ENCODE measurements at places on chromosomes 3 and 15.

GRCh38 chr3:95719481-95719880 is 1094.9 kb upstream of the EPHA6 start:
- no peak for DNase-seq
- H3K27ac ChIP-seq, result no peak overlapping the region
- H3K4me1 ChIP-seq, result no peaks in the 10 kb centered on the region
- no peaks in the 10 kb centered on the region for H3K36me3 ChIP-seq
- no peak overlapping the region for H3K4me3 ChIP-seq

DNA sequence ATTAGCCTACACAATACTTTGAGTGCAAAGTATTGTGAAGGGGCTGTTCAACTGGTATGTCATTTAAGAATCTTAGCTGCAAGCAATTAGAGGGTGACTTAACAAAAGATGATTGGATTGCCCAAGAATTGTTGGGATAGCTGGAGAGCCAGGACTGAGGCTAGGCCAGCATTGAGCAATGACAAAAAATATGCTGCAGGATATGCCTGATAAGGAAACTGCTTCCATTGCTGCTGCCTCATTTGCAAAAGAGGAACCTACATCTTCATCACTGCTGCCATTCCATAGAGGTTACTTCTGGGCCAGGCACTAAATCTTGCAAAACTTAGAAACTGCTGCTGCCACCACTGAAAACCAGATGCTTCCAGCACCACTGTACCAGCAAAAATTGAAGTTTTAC is 108.0 kb upstream of the TBC1D5 start:
- no peak overlapping the region for H3K4me3 ChIP-seq
- no peaks in the 10 kb centered on the region for H3K36me3 ChIP-seq
- peak; percentile 97 for DNase-seq
- H3K27ac ChIP-seq, result no peak overlapping the region

GRCh38 chr3:32280262-32280910 is 41.9 kb downstream of the CMTM8 start:
- no peak overlapping the region for H3K27ac ChIP-seq
- no peak for DNase-seq
- H3K4me1 ChIP-seq, result peaks cover 6% of the 10 kb centered on the region
- no peak overlapping the region for H3K4me3 ChIP-seq

DNA sequence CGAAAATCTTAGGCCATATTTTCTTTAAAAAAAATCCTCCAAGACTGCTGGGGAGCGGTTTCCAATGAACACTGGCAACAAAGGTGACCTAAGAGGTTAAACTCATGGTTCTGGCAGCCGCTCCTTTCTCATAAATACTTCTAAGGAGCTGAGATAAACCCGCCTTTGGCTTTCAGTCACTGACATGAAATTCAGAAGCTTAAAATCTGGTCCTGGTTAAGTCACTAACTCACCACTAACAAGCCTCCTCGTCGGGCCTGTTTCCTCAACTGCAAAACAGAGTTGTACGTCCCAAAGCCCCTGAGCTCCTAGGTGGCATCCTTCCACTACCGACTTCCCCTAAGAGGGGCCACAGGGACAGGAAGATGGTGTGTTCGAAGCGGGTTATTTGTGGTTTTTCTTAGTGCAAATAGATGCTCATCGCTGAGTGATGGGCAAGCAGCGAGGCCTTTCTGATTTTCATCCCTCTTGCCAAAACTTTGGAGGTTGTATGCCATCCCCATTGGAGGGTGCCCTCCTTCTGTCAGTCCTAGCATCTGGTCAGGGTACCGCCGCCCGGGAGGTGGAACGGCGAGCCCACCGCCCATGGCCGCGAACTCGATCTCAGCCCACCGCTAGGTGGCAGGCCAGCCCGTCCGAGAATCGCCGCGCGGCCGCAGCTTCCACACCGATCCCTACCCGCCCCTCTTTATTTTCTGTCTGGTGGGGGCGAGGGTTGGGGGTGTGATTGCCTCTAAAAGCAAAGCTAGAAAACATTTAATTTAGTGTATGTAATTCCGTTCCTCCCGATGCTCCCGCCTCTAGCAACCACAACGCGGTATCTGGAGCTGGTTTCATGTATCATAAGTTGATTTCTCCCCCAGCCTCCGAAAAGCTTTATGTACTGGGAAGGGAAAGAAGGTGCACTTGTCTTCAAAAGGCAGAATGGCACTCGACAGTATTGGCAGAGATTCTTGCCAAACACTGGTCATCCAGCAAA is 4.6 kb downstream of the BCL6 start:
- no peaks in the 10 kb centered on the region for H3K27me3 ChIP-seq
- no peak for DNase-seq
- no peaks in the 10 kb centered on the region for H3K36me3 ChIP-seq
- H3K27ac ChIP-seq, result peak overlapping the region; percentile 77
- peaks cover 18% of the 10 kb centered on the region for H3K4me1 ChIP-seq

DNA sequence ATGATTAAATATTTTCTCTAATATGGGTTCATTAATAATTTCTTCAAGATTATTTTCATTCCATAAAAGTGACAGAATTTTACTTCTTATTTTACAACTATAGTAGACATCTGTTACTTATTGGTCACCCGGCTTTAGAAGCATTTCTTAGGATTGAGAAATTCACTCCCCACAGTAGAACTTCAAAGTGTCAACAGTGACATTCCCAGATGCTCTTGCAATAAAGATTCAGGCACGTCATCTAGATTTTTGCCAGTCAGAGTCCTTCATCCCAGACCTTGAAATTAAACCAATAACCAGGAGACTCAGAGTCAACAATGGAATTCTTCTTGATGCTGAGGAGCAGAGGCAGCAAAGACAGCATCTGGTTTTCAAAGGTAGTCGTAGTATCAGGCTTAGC is 190.8 kb downstream of the VGLL3 start:
- no peak overlapping the region for H3K4me3 ChIP-seq
- no peak overlapping the region for H3K27ac ChIP-seq
- no peaks in the 10 kb centered on the region for H3K36me3 ChIP-seq
- H3K4me1 ChIP-seq, result no peaks in the 10 kb centered on the region
- DNase-seq, result no peak

DNA sequence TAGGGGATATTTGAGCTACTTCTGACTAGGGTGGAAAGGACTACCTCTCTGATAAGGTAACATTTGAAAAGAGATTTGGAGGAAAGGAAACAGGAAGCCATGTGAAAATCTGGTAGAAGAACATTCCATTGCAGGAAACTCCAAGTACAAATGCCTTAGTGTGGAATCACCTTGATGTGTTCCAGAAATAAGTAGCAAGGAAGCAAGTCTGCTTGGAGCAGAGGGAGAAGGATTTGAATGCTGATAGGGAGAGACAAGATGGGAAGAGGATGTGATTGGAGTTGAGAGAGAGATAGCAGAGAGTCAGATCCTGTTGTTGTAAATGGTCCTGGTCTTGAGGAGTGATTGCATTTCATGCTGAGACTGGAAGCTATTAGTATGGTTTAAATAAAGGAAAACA is 335.1 kb upstream of the DCBLD2 start:
- no peaks in the 10 kb centered on the region for H3K4me1 ChIP-seq
- no peaks in the 10 kb centered on the region for H3K36me3 ChIP-seq
- H3K27me3 ChIP-seq, result no peaks in the 10 kb centered on the region
- no peak overlapping the region for H3K4me3 ChIP-seq
- H3K27ac ChIP-seq, result no peak overlapping the region

- no peaks in the 10 kb centered on the region for H3K36me3 ChIP-seq
- peaks cover 10% of the 10 kb centered on the region for H3K4me1 ChIP-seq
- H3K4me3 ChIP-seq, result no peak overlapping the region
- no peak overlapping the region for H3K27ac ChIP-seq
- DNase-seq, result no peak
Observed at GRCh38 chr15:77025941-77026411, 31.1 kb downstream of the PSTPIP1 start.

- no peak for DNase-seq
- no peaks in the 10 kb centered on the region for H3K27me3 ChIP-seq
- no peaks in the 10 kb centered on the region for H3K4me1 ChIP-seq
- H3K36me3 ChIP-seq, result no peaks in the 10 kb centered on the region
- H3K27ac ChIP-seq, result no peak overlapping the region
Observed at GRCh38 chr15:84035399-84035766, 200.2 kb upstream of the GOLGA6L4 start.

- DNase-seq, result peak; percentile 44
- H3K36me3 ChIP-seq, result no peaks in the 10 kb centered on the region
- H3K4me1 ChIP-seq, result no peaks in the 10 kb centered on the region
- H3K27ac ChIP-seq, result no peak overlapping the region
- no peaks in the 10 kb centered on the region for H3K27me3 ChIP-seq
Observed at GRCh38 chr3:118863731-118864322, 170.8 kb downstream of the IGSF11 start.

- no peak for DNase-seq
- H3K4me1 ChIP-seq, result no peaks in the 10 kb centered on the region
- H3K27ac ChIP-seq, result no peak overlapping the region
- H3K27me3 ChIP-seq, result no peaks in the 10 kb centered on the region
- H3K36me3 ChIP-seq, result no peaks in the 10 kb centered on the region
Observed at GRCh38 chr3:16200411-16200810, 25.9 kb downstream of the GALNT15 start.

GRCh38 chr3:71998995-71999673 is 214.2 kb upstream of the PROK2 start:
- no peaks in the 10 kb centered on the region for H3K36me3 ChIP-seq
- no peak overlapping the region for H3K4me3 ChIP-seq

GRCh38 chr15:40266828-40267304 is 16.0 kb downstream of the ANKRD63 start:
- H3K27me3 ChIP-seq, result no peaks in the 10 kb centered on the region
- no peaks in the 10 kb centered on the region for H3K36me3 ChIP-seq
- H3K4me1 ChIP-seq, result peaks cover 26% of the 10 kb centered on the region
- DNase-seq, result peak; percentile 63

- no peaks in the 10 kb centered on the region for H3K27me3 ChIP-seq
- H3K36me3 ChIP-seq, result no peaks in the 10 kb centered on the region
- peak overlapping the region; percentile 92 for H3K4me3 ChIP-seq
- H3K27ac ChIP-seq, result peak overlapping the region; percentile 71
Observed at GRCh38 chr15:63833021-63833696, 589 bp downstream of the HERC1 start.

All from trophoblast cell (in vitro differentiated cells and primary cell).